ENCODE measurements at places on chromosomes 6 and 20.

DNA sequence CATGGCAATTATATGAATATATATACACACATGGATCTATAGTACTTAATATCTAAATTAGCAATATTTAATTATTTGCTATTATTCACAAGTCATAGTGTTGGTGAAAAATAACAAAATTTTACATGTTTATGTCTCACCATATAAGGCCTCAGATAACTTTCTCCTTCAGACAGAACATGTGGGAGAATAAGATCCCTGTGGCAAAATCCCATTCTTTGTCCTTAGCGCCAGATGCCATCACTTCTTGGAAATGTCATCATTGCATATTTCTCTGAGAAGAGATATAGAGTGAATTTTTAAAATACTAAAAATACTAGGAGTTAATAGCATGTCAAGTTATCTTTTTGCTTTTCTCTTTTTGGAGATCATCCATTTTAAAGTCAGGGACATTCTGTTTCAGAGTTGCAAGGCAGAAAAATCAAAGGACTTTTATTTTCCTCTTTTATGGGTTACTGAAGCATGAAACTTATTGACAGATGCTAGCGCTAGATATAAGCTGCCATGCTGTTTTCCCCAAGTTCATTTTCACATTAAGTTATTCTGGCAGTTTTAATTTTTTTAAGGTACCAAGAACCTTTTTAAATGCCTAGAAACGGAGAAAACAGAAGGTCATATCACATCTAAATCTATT, 30.4 kb upstream of the STXBP5 start:
- no peak for DNase-seq

DNA sequence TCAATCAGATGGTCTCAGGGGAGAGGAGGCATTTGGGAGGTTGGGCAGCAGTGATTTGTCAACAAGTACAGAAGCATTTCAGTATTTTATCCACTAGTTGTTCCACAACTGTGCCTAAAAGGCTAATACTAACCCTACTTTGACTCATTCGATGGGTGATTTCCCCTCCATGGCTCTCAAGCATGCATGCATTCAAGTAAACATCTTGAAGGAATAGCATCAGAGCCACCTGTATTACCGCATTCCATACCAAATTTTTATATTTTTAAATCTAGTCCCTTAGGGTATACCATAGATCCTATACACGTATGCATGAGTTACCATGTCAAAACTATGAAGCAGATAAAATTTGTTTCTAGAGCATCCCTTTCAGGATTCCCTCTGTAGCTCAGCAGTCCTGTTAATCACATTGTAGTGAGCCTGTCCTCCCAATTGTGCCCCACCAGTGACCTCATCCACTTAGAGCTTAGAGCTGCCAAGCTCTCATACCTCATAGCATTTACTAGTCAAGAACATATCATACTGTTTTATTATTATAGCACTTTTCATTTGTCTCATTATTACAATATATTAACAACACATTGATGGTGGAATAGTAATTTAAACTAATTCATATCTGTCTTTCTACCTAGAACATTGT, 213.8 kb downstream of the LAMA2 start:
- no peak for DNase-seq

GRCh38 chr6:132425176-132425575, 23.9 kb upstream of the MOXD1 start:
- DNase-seq: peak; percentile 84

GRCh38 chr20:31569163-31570020, 35.7 kb upstream of the ID1 start:
- DNase-seq: peak; percentile 83

All from SJCRH30 (cell line).